ENCODE measurements at places on chromosomes 6 and 20. TPM values are rescaled to one million over a fixed set of nuclear protein-coding genes. Genes with fewer than 3 reads are reported as not detected.

- no peak for DNase-seq
These were observed 6.8 kb downstream of the HFE start for GRCh38 chr6:26094036-26094435.

DNA sequence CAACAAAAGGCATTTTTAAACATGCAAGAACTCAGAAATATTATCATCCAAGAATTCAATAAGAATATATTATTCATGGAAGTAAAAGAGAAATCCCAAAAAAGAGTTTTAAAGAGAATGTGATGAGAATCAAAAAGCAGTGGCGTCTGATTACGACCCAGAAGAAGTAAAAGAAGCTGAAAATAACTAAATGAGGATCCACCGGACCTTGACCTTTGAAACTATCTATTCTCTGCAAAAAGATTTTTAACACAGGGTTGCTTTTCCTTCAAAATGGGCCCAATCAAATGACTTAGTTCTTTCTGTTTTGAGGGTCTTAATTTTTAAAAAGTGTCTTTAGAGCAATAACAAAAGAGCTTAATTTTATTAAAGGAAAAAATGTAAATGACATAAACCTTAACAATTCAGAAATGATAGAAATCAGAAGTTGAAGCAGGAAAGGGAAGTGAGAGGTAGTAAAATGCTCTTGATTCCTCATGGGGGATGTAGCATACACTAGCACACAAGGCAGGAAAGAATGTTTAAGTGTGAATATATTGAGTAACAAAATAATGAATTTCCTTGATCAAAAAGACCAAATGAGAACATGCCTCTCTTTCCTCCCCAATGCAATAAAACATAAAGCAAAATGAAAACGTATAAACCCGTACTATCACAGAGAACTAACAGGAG lies 223.1 kb upstream of the PRDM1 start:
- DNase-seq, result no peak

- no peak for DNase-seq
These were observed 115.5 kb downstream of the CCDC170 start for GRCh38 chr6:151609146-151609902.

GSTA1 gene
- total RNA-seq, result not detected

Data from activated naive CD4-positive, alpha-beta T cell treated with anti-CD3 and anti-CD28 coated beads, Interleukin-2, amount 50 U/mL, for 72 hours (primary cell).